ENCODE measurements at places on chromosomes 5 and 9. TPM values are rescaled to one million over a fixed set of nuclear protein-coding genes. Genes with fewer than 3 reads are reported as not detected.

The TMOD1 gene
- 1.1 TPM for total RNA-seq

The PCDHGB7 gene
- total RNA-seq = 15.7 TPM

The ZNF782 gene
- 5.7 TPM for total RNA-seq

The TBC1D2 gene
- total RNA-seq = 8.5 TPM

The SPINK6 gene
- not detected for total RNA-seq

The MZB1 gene
- total RNA-seq = 0.19 TPM

The TMEM252 gene
- total RNA-seq = not detected

The GALNT12 gene
- 0.76 TPM for total RNA-seq

The PCDHA3 gene
- total RNA-seq = under 0.01 TPM

The NME5 gene
- total RNA-seq = 1.4 TPM

The PCA3 gene
- 0.29 TPM for total RNA-seq

The KCNV2 gene
- total RNA-seq = not detected

The SEMA4D gene
- 6.9 TPM for total RNA-seq
